Caki2 (cell line): ENCODE measurements at places on chromosomes 12 and 14.

GRCh38 chr12:65756956-65757511, 67.2 kb upstream of the HMGA2 start:
- DNase-seq, result peak; percentile 85

- no peak for DNase-seq
These were observed 329.9 kb downstream of the BMP4 start for GRCh38 chr14:53626761-53627160.

DNA sequence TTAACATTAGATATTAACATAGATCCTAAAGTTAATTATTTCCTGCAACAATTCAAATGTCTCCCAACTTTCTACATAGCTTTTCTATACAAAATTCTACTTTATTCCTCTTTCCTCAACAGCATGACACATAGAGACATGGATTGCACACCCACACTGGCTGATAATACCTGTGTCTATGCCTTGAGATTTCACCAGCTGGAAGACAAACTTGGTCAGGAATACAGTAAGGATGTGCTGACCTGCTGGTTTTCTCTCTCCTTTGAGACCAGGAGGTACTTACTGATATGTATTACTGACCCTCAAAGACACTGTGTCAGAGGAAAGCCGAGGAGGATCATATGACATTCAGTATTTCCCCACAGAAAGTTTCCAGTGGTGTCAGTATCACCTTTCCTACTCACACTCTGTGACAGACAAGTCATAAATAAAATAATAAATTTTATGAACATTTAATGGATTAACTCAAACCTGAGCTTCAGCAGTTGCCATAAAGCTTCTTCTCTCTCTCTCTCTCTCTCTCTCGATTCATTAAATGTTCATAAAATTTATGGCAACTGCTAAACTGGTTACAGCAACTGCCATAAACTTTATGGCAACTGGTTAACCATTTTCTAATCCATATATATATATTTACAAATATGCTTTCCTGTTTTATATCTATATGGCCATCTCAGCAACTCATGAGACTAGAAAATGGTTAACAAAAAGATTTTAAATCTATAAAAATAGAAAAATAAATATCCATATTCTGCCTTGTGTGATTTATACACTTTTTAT, 22.7 kb downstream of the EIF2S3B start:
- DNase-seq, result no peak

DNA sequence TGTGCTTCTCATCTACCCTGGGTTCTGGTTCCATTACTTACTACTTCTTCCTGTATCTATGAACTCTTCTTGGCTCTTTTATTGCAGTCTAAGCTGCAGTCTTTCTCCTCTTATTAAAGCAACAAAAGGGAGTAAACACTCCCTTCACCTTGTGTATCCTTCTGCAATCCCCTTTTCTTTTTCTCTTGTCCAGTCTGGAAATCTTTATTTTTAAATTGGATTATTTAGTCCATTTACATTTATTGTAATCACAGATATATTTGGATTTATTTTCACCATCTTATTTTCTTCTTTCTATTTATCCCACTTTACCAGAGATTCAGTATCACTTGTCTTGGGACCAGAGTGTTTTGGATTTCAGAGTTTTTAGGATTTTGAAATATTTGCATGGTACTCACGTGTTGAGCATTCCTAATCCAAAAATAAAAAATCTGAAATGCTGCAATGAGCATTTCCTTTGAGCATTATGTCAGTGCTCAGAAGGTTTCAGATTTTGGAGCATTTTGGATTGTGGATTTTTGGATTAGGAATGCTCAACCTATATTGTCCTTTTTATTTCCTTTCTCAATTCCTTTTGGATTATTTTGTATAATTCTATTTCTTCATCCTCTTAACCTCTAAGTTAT, 6.8 kb upstream of the ACVR1B start:
- DNase-seq, result no peak

DNA sequence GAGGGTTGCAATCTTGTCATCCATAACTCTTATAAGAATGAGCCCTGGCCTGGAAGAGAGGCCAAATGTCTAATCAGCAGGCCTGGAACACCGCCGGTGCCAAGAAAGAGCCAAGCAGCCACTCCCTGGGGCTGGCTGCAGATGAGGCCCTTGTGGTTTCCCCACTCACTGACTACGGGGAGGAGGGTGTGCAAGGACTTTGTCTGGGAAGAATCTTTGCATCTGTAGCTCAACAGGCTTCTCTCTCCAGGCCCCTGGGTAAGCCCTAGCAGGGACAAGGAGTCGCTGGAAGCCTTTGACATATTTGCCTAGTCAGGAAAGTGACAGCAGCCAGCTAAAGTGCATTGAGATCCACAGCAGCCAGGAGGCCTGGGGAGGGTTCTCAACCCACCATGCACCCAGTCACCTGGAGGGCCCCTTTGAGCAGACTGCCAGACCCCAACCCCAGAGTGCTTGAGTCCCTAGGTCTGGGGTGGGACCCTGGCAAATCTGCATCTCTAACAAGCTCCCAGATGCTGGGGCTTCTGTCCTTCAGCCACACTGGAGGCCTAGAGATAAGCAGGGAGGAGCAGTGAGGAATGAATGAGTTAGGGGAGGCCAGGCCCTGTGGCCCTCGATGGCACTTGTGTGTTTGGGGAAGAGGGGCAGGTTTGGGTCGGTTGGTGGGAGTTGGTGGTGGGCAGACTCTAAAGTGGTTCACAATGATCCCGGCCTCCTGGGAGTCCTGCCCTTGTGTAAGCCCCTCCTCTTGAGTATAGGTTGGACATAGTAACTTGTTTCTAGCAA, 13.9 kb upstream of the LRTM2 start:
- no peak for DNase-seq

GRCh38 chr12:49296034-49296835, 1.3 kb downstream of the PRPH start:
- no peak for DNase-seq

DNA sequence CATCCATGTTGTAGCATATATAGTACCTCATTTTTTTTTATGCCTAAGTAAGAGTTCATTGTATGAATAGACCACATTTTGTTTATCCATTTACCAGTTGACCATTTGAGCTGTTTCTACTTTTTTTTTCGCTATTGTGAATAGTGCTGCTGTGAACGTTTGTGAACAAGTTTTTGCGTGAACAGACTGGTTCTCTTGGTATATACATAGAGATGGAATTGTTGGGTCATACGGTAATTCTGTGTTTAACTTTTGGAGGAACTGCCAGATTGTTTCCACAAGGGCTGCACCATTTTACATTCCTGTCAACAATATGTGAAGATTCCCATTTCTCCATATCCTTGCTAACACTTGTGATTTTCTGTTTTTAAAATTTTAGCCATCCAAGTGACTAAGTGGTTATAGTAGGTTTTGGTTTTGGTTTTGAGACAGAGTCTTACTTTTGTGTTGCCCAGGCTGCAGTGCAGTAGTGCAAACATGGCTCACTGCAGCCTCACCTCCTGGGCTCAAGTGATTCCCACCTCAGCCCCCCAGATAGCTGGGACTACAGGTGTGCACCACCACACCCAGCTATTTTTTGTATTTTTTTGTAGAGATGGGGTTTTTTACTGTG, 68.3 kb upstream of the AMN start:
- DNase-seq, result no peak

DNA sequence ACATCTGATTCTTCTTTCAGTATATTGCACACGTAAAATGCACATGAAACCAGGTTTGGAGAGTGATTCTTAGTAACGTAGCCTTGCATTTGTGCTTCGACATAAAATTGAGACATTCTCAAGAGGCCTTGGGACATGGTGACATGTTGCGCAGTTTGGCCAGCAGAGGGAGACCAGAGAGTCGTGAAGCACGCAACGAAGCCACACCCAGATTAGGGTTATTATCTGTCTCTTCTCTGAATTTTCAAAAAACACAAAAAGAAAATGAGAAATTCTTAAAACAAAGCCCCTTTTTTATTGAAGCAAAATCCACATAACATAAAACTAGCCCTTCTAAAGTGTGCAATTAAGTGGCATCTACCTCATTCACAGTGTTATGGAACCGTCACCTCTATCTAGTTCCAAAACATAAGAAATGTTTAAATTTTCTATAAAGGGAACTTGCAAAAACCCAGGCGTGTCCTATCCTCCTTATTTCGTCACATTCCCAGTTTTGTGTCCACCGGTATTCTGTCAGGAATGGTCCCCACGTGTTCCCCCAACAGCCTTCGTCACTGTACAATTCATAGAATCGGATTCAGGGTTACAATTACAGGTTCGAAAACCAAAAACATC, 108.8 kb upstream of the ATF7IP start:
- DNase-seq, result peak; percentile 49

DNA sequence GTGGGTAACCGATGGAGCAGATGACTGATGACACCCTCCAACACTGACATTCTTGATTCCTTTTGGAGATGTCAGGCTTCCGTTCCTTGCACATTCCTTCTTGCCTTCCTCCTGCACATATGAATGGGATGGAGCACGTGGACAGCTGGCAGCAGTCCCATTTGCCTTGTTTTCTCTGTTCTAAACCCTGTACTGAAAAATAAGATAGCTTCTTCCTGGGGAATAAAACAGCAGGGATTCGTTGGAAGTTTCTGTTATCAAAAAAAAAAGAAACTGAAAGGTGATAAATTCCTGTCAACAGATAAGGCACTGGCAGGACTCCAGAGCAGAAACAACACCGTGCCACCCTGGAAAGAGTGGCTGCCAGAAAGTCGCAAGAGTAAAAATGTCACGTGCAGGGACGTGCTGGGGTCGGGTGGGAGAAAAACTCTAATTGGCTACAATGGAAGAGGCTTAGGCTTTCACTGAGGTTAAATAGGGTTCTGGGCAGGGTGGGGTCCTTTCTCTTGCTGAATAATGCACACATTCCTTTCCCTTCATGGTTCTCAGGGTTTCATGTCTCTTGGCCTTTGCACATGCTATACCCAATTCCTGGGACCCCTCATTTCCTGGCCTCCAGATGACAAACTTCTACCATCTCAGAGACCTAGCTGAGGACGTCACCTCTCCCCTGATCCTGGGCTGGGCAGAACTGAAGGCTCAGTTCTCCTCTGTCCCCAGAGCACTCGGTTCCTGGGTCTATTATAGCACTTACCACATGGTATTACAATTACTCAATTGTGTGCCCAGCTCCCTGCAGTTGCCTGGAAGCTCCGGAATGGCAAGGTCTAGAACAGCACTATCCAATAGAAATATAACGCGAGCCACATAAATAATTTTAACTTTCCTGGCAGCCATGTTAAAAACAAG, 7.0 kb upstream of the NUAK1 start:
- DNase-seq, result no peak

DNA sequence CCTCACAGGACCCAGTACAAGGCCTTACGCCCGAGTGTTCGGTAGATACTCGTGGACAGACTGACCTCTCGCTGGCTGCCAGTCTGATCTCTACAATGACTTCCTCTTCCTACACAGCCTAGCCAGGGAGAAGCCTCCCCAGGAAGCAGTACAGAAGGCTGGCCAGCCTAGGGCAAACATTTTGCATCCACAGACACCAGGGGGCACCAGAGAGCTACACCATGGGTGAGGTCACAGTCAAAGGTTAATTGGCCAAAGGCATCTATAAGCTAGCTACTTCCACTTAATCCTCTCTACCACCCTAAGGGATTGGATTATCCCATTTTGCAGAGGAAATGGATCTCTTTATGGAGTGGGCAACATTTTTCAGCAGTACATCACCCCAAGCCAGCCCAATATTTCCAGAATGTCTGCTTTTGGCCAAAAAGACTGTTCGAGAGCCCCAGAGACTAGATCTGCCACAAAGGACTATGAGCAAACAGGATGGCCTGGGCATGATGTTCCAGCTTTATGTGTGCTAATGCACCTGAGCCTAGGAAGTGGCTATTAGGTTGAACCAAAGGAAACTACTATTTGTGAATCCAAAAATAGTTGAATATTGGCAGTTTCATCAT, 14.6 kb upstream of the PNMA1 start:
- DNase-seq, result peak; percentile 69

GRCh38 chr12:76259660-76260389, 88.4 kb downstream of the BBS10 start:
- DNase-seq, result no peak

DNA sequence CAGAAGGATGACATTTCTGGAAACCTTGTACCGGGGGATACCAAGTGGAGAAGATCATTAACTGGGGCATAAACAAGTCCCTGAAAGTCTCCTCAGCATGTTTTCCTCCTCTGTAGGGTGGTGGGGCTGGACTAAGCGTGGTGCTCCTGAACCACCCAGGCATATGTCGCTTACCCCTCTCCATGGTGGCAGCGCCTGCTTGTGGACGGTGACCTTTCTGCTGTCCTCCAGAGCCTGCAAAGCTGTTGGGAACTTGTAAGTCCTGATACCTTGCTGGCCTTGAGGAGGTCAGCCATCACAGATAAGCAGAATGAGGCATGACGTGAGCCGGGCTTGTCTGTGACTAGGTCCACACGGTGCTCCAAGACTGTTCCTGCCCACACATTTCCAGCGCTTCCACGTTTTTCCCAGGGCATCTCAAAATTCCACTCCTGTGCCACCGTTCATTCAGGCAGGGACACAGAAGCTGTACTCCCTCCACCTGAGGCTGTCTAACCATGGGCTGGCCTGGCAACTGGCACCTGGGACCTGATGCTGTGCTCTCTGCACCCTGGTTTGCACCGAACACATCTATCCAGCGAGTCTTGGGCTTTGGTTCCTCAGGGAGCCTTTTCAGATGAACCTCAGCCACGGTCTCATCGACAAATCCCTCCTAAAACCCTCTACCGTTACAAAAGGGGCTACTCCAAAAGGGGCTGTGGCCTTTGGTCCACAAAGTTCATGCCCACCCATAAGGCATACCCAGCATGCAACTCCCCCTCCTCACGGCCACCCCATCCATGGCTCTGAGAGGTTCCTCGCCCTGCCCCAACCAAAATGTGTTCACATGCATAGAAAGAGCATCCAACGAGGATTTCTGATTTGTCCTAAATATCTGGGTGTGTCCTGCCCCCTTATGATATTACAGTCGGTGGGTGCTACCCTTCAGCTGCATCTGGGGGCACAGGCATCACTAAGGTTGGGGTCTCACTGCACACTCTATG, 199.6 kb upstream of the DIO3 start:
- no peak for DNase-seq

DNA sequence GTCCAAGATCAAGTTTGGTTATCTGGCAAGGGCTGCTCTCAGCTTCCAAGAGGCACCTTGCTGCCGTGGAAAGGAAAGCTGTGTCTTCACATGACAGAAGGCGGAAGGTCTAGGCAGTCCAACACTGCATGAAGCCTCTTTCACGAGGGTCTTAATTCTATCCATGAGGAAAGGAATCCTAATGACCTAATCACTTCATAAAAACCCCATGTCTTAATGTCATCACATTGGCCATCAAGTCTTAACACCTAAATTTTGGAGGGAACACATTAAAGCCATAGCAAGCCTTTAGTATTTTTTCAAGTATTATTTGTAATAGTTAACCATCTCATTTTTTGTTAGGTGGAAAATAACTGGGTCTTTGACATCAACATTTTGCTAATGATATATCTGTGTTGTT, 858.3 kb downstream of the FLRT2 start:
- no peak for DNase-seq

DNA sequence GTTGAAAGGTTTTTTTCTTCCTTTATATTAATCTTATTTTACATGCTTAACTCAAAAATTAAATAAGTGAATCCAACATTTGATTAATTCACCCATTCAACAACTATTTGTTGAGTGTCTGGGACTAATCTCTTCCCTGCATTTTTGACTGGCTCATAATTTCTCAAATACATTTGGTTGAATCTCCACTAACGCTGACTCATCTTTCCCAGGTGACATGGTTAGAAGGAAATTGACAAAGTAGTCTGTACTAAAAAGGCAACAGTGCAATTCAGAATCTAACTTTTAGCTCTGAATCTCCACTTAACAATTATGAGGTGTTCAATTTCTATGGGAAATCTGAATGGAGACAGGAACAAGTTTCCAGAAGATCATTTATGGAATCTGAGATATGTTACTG, 88.9 kb downstream of the LIN7A start:
- DNase-seq, result peak; percentile 12

- DNase-seq, result no peak
These were observed 16.3 kb downstream of the AKAP6 start for GRCh38 chr14:32345311-32345791.
